CD4-positive, CD25-positive, alpha-beta regulatory T cell (primary cell): ENCODE measurements at places on chromosomes 4 and X.

GRCh38 chr4:57405359-57405758, 295.2 kb upstream of the IGFBP7 start:
- DNase-seq = no peak

DNA sequence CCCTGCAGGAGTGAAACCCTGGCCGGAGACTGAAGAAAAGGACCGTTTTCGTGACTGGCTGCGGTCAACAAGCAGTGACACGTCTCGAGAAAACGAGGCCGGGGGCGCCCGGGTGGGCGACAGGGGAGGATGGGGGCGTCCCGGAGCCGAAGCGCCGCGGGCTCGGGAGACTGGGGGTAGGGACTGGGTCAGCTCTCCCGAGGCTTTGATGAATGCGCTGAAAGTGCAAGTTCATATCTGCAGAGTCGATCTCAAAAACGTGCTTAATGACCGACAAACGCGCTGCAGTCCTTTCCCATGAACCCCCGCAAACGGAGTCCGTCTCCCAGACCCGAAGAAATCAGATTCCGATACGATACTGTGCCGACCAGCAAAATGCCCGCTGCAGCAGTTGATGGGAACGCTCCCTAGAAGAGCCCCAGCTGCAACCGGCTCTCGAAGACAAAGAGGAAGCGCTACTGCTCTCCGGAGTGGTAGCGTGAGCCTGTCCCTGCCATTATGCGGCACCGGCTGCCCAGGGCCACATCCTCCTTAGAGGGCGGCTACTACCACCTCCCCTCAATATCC, 806 bp upstream of the CD99L2 start:
- DNase-seq = peak; percentile 19

- no peak for DNase-seq
Observed at GRCh38 chrX:67585401-67585800, 41.6 kb downstream of the AR start.

GRCh38 chrX:71098302-71098701, 2.7 kb downstream of the FOXO4 start:
- DNase-seq = peak; percentile 73

DNA sequence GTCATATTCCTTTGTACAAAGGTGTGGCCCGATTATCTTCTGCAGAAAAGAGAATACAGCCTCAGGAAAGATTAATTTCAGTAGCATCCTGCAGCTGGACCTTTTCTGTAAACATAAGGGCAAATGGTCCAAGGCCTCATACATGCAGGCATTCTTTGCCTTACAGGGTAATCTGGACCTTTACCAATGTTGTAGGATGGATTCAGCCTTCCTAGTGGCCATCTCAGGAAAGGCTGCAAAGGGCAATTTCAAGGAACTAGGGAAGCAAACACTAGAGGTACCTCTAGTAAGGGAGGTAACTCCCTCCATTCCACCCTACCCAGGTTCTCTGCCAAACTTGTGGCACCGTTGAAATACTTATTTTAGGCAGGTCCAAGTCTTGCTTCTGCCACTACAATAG, 43.0 kb downstream of the UGT2B28 start:
- DNase-seq = no peak

- no peak for DNase-seq
Observed at GRCh38 chr4:151460434-151460833, 51.5 kb downstream of the FHIP1A start.

DNA sequence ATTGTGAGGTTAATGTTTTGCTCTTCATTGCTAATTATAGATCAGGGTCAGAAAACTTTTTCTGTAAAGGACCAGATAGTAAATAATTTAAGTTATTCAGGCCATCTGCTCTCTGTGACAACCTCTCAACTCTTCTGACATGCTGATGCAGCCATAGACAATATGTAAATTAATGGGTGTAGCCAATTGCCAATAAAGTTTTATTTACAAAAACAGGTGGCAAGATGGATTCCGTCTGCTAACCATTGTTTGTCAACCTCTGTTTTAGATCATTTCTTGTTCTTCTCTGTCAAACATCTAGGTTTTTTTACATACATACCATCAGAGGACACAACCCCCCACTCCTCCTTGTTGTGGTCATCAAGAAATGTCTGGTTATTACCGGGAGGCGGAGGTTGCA, 33.7 kb downstream of the ASB9 start:
- no peak for DNase-seq

DNA sequence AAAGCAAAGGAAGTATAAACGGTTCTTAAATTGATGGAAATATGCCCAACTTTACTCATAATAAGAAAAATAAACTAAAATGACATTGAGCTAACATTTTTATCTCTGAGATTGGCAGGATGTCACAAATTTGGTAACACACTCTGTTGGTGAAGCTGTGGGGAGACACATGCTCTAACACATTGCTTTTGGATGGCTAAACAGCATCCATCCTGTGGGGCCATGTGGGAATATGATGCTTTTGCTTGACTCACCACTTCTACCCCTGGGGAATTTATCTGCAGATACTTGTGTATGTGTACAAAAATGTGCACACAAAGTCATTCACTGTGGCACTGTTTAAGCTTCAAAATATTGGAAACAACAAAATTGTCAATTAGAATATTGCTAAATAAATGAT, 100.2 kb downstream of the ANAPC4 start:
- no peak for DNase-seq

GRCh38 chr4:174591243-174592021, 69.1 kb upstream of the HPGD start:
- DNase-seq = no peak

DNA sequence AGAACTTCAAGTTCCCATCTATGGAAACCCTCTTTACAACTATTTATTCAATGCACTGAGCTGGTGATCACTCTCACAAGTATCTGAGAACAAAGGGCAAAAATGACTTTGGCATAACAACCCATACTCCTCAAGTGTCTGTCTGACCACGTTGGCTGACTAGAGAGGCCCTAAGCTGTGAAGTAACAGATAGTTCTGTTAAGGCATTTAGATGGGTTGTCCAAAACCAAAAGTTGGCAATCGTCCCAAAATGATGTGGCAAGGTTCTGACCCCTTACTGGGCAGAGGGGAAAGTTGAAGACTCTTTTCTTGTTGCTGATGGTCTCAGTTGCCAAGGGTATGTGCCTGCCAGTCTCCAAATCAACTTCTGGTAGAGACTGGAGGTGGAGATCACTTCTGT, 524.8 kb downstream of the PPARGC1A start:
- DNase-seq = no peak

- DNase-seq = no peak
Observed at GRCh38 chrX:104254442-104255115, at the start of gene ESX1. Gene ESX1 (minus strand): TSS chrX:104254933. CDS start chrX:104254849, 84 bp downstream.

GRCh38 chrX:20452487-20452886, 185.8 kb upstream of the RPS6KA3 start:
- DNase-seq = no peak

DNA sequence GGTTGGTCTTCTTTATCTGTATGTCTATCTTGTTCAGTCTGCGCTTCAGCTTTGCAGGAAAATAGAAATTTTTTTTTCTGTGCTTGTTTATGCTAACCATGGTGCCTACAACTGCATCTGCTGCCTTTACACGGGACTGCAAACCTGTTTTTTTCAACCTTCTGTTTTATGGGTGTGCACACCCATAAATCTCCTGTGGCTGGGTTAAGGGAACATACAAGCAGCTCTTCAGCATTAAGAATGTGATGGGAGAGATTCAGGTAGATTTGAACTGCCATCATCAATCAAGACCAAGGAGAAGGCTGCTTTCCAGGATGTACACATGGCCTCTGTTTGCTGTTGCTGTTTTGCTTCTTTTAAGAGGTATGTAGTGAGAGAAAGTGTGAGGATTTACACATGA, 502.9 kb downstream of the ANKRD50 start:
- no peak for DNase-seq

- no peak for DNase-seq
Observed at GRCh38 chr4:158750379-158750778, 18.4 kb upstream of the FNIP2 start.

DNA sequence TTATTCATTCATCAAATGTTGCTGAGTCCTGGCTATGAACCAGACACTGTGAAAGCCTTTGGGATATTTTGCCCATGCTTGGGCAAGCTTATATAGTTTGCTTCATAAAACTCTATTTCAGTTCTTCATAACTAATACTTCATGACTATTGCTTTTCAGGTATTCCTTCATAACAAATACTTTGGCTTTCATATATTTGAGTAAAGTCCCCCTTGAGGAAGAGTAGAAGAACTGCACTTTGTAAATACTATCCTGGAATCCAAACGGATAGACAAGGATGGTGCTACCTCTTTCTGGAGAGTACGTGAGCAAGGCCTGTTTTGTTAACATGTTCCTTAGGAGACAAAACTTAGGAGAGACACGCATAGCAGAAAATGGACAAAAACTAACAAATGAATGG, 1.7 kb upstream of the AFP start:
- no peak for DNase-seq

GRCh38 chr4:157775971-157776370, 396.9 kb downstream of the GASK1B start:
- DNase-seq = no peak

- DNase-seq = no peak
Observed at GRCh38 chr4:7129871-7130620, 62.2 kb upstream of the GRPEL1 start.

- DNase-seq = no peak
Observed at GRCh38 chrX:150548251-150548650, 20.2 kb upstream of the MTM1 start.

GRCh38 chr4:136651278-136651667, 881.0 kb downstream of the PCDH18 start:
- DNase-seq = no peak

DNA sequence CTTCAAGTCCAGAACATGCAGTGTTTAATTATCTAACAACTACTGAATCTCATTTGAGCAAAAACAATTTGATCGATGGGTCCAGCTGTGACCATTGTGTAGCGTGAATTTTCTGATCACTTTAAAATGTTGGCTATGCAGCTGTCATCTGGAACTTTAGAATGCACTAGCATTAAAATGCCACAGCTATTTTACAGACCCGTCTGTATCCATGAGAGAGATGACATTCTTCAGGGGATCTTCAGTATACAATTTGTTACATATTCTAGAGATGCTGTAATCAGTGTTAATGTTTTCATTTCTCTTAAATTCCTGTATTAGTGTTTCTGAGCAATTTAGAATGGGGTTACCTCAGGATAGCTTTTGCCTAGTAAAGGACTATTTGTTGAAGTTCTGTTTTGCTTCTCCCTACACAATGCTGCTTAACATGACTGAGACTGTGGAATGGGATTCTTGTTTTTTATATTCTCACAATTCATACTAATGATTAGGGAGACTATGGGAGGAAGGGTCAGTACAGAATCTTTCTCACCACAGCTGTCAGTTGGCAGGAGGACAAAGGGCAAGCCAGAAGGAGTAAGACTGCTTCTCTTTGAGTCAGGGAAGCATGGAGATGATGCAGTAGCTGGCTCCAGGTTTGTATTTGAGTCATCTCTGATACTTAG, 13.2 kb upstream of the CTSO start:
- DNase-seq = no peak

- DNase-seq = no peak
Observed at GRCh38 chr4:1239950-1240307, 9.0 kb downstream of the CTBP1 start.

- no peak for DNase-seq
Observed at GRCh38 chr4:176467001-176467400, 147.2 kb downstream of the SPCS3 start.

GRCh38 chr4:38090455-38091246, 130.5 kb downstream of the PTTG2 start:
- no peak for DNase-seq

GRCh38 chr4:110865611-110866259, 242.9 kb upstream of the PITX2 start:
- no peak for DNase-seq

GRCh38 chr4:152398060-152398459, 137.8 kb downstream of the FBXW7 start:
- no peak for DNase-seq
